ENCODE measurements at places on chromosomes 16 and 17.

DNA sequence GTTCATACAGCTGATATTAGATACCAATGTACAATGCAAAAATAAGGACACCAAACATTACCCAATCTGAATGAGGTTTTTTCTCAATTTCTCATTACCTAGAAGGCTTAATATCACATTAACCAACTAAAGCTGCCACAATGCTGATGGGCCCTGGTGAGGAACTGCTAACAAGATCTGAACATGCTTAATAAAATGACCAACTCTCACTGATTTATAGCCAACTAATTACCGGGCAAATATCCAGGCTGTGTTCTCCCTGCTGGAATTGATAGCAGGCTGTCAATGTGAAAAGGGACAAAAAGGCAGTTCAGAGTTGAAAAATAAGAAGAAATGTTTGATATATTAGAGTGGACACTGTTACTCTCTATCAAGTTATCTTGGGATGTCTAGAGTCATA lies 124.6 kb downstream of the TOX3 start:
- DNase-seq = no peak

- DNase-seq = no peak
Observed at GRCh38 chr17:51085150-51085805, 35.4 kb downstream of the SPAG9 start.

GRCh38 chr17:80274331-80274730 lies 13.7 kb downstream of the RNF213 start:
- no peak for DNase-seq

- no peak for DNase-seq
Observed at GRCh38 chr17:67482764-67483163, 105.7 kb downstream of the PITPNC1 start.

GRCh38 chr17:13078591-13079385 lies 61.0 kb upstream of the ELAC2 start:
- no peak for DNase-seq

DNA sequence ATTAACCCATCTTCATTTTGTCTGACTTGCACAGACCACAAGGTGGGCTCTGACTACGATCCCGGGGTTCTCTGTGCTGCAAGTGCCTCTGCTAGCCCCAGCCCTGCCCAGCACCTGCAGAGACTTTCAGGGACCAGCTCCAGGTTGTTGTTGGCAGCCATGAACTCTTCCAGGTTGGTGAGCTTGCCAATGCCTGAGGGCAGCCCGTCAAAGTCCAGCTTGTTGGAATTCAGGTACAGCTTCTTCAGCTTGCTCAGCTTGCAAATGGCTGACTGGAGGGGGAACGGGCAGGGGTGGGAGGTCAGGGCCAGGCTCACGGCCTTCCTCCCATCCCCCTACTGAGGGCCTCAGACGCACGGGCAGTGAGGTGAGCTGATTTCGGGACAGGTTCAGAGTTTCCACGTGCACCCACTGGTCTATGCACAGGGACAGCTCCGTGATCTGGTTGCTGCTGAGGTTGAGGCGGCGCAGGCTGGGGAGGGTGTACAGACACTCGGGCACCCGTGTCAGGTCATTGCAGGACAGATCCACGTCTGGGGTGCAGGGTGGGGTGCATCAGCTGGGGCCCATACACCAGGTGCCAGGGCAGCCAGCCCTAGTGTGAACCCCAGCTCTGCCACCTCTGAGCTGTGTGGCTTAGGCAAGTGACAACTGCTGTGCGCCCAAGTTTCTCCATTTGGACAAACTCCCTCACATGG lies 5.2 kb downstream of the FLII start:
- no peak for DNase-seq

DNA sequence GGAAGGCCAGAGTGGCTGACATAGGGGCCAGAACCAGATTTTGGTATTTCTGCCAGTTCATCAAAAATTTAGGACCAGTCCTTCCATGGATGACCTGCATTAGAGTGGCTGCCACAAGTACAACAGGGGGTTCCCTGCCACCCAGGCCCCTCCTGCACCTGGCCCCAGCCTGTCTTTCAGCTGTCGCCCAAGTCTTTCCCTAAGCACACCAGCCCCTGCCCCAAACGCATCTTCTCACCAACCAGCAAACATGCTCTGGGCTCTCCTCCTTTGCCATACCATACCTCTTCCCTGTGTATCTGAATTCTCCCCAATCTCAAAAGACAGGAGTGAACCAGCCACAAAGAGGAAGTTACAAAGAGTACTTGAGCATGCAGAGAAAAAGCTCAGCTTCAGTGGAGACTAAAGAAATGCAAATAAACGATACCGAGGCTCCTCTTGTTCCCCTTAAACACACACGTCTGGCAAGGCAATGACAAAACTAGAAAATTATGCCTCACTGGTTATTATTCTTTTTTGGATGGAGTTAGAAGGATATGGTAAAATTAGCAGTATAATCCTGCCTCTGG lies 130.6 kb downstream of the DYNLRB2 start:
- DNase-seq = no peak

DNA sequence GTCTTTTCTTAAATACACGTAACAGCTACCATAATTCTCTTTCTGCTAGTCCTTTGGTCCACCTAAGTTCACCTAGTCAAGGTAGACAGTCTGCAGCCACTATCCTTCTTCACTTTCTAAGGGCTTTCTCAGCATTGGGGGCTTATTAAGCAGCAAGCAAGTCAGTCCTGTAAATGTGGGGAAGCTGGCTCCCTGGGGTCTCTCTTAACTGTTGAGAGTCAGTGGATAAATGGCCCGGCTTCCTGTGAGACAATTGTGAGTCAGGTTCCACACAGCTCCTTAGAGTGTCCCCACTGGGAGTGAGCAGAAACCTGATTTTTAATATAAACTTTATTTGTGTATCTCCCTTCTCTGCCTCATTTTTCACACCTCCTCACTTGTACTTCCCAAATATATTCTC lies 132.1 kb downstream of the CDH13 start:
- DNase-seq = no peak

DNA sequence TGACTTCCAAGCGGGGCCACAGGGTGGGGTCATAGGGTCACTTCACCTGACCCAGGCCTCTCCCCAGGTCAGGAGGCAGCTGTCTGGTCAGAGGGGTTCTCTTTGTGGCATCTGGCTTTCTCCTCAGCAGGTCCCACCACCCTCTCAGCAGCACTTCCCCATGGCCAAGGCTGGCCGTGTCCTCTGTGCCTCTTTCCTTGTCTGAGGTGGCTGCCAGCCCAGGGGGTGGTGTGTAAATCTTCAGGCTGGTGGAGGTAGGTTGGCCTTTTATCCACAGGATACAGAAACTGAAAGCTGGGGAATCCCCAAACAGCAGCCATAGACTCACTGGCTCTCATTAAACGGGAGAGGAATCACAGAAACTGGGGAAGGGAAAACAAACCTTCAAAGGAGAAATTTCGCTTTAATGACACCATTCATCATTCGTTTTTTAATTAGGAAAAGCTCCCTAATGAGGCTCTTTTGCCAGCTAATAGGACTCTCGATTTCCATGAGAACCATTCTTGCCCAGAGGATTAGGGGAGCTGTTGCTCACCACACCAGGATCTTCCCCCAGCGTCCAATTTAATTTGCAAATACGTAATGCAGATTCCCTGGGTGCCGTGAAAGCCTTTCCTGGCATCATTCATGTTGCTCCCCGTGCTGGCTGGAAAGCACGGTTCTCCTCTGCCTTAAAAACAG lies 18.0 kb downstream of the C17orf75 start:
- no peak for DNase-seq

DNA sequence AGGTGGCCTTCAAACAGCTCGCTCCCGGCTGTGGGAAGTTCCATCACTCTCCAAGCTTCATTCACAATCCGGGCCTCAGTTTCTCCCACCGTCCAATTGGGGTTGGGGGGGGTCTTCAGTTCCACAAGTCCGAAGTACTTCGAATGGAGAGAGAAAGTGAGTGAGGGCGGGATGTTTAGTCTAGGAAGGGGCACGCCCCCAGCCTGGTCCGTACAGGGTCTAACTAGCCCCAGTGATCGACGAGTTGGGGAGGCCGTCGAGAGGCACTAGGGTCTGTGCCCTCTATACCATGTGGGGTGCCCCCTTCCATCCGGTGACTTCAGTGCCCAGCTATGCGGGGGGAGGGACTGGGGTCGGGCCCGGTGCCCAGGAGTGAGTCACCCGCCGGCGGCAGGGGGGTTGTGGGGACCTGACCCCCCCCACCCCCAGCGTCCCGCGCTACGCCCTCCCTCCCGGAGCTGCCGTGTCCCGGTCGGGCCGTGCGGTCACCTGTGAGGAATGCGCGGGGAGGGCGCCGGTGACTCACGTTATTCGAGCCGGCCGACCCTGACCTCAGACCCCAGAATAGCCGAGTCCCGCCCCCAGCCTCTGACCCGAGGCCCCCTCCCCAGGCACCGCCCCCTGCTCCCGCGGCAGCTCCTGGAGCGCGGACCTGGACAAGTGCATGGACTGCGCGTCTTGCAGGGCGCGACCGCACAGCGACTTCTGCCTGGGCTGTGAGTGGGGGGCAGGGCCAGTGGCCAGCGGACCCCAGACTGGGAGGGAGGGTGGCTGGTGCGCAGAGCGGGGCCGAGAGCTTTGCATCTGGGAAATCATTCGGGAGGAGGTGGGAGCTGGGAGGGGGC lies 658 bp downstream of the TNFRSF12A start:
- no peak for DNase-seq

DNA sequence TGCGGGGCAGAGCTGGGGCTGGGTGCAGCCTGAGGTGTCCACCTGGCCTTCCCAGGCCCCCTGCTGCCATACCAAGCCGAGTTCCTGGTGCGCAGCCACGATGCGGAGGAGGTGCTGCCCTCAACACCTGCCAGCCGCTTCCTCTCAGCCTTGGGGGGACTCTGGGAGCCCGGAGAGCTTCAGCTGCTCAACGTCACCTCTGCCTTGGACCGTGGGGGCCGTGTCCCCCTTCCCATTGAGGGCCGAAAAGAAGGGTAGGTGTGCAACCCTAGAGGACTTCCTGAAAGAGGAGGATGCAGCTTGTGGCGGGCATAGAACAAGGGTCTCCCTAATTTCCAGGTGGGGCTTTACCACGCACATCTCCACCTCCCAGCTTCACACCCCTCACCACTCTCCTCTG lies 2.5 kb downstream of the SGCA start:
- DNase-seq = no peak

- DNase-seq = peak; percentile 62
Observed at GRCh38 chr16:11667824-11668622, at the start of gene SNN. TSS of gene SNN (plus strand) at chr16:11668455. CDS start at chr16:11676060, 7,605 bp downstream.

DNA sequence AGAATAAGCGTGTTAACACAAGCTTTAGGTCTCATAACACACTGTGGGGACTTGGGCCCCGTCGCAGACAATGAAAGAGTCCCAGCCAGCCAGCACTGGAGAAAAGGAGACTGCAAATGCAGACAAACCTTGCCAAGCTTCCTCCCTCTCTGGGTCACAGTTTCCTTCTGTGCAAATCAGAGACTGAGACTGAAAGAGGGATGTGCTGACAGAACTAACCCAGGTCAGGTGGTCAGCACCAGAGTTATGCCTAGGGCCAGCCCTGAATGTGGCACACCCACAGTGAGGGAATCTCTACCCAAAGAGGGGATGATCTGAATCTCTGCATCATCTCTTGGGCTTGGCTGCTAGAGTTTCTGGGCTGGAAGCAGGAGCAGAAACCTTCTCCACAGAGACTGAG lies 282.3 kb upstream of the CCL2 start:
- DNase-seq = no peak

- DNase-seq = peak; percentile 69
Observed at GRCh38 chr17:74457146-74457819, 9.2 kb upstream of the CD300A start.

DNA sequence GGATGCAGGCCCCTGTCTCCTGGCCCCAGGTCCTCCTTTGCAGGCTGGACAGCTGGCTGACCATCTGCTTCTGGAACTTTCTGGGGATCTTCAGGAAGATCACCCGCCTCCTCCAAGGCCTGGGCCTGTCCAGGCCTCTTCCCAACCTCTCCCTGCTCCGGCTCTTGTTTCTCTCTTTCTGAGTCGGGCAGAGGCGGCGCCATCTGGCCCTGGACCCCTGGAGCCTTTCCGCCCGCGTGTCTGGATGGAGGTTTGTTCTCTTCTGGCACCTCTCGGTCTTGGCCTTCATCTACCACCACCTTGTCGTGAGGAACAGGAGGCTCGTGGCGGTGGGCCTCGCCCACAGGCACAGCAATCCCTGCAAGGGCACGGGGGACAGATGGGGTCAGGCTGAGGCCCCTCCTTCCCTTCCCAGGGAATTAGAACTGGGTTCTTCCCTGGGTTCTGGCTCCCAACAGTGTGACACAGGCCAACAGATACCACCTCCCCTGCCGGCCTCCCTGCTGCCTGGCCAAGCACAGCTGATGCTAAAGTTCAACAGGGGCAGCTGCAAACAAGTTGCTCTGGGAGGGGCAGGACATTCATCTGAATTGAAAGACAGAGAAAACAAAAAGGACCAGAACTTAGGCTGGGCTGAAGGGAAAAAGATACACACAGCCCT lies 13.3 kb downstream of the NDUFAF8 start:
- no peak for DNase-seq

- DNase-seq = no peak
Observed at GRCh38 chr16:4682084-4682591, 11.2 kb upstream of the NUDT16L1 start.

- DNase-seq = peak; percentile 67
Observed at GRCh38 chr17:82603981-82604448, 44.2 kb downstream of the WDR45B start.

GRCh38 chr16:67265834-67266233 lies 13.5 kb upstream of the PLEKHG4 start:
- no peak for DNase-seq
